Immature natural killer cell (primary cell): ENCODE measurements at places on chromosomes 7 and 10.

DNA sequence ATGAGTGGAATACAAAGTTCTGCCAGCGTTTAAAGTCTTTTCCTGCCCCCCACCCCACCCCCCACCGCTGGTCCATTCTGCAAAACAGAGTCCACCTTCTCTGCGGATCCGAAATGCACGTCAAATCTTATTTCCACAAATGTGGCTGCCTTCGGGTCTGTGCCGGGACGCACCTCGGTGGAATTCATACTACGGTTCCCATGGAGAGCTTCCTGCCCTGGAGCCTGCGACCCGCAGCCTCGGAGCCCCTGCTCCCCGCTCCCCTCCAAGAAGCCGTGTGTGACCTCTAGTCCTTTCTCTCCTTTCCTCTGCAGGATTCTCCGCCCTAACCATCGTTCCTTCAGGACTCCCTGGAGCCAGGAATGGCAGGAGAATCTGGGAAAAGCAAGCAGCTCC lies 12.5 kb upstream of the CALML5 start:
- no peak for DNase-seq

- no peak for DNase-seq
These were observed 179.1 kb upstream of the LRRTM3 start for GRCh38 chr10:66746711-66747110.

GRCh38 chr7:101129603-101130117 lies 2.8 kb downstream of the SERPINE1 start:
- no peak for DNase-seq

- DNase-seq = no peak
These were observed 85.8 kb upstream of the JAZF1 start for GRCh38 chr7:28266402-28266801.

DNA sequence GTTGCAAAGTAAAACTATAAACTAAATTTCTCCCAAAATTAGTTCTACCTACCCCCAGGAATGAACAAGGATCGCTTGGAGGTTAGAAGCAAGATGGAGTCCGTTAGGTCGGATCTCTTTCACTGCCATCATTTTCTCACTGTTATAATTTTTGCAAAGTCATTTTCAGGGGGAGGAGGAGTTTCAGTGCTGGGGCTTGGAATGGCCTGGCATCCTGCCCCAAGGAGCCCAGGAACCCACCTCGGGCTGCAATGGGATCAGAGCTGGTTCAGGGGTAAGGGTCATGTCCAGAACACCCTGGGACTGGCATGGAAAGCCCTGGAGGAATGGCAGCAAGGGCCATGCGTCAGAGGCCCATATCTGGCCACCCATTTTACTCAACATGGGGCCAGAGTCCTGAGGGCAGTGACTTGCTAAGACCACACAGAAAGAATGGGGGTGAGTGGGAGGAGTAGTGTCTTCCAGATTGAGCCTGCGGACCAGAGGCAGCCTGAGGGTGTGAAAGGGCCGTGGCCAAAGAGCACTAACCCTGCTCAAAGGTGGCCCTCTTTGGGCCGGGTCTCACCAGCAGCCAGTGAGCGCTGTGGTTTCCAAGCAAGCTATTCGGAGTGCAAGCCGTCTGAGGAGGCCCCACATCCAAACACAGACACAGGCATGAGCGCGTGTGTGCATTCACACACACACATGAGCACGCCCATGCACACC lies 31.8 kb downstream of the GPRIN2 start:
- DNase-seq = no peak

DNA sequence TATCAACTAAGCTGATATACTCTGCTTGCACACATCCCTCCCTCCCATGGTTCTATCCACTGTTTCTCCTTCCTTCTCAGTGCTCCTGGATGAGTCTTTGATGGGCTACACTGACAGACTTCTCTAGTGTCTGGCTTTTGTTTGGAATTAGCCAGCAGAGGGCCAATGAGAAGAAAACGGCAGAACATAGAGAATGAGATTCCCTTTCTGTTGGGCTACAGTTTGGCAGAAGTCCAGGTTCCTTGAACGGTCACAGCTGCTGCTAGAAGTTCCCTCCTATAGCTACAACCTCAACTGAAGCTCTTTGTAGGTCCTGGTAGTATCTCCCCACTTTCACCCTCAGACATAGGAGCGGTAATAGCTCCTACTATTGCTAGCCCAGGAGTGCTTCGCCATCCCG lies 251.1 kb upstream of the LRRN3 start:
- DNase-seq = no peak

DNA sequence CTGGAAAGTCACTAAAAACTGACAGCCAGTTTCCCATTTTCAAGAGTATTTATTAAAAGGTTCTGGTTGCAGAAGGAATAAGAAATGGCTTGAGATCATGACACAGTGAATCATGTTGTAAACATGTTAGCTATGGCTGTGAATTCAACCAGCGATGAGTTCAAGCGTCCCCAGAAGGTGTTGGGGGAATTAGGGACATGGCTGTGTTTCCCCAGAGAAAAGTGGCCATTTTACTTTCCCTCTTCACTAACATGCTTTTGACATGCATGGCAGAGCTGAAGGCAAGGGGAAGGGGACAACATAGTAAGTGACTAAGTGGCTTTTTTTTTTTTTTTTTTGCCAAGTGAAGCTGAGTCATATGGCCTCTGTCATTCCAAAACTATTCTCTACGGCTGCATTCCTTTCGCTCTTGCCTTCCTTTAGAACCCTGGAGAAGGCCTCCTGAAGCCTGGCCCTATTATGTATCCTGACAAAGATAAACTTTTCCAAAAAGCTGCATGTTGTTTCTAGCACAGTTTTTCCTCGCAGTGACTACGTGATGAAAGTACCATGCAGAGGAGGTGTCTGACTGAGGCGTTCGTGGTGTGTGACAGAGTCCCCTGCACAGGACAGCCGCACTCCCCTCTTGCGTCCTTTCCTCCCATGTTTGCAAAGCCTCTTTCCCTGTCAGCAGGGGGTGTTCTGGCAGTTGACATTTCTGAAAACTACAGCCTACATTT lies 46.9 kb downstream of the EGFR start:
- DNase-seq = no peak

DNA sequence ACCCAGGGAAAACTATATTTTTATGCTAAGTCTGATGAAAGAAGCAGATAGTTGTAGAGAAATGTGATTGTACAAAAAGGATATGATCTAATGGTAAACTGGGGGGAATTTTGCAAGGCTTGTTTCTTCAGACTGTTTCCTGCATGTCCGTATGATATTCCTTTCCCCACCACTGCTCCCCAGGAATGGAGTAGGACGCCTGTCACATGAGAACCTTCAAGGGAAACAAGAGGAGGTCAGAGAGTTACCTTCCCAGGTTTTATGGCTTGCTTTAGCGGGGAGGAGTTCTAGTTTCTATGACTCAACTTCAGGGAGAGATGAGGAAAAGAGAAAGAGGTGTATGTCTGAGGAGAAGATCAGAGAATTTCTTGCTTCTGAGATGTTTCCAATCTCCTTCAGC lies 16.4 kb upstream of the ITPRID1 start:
- DNase-seq = no peak

DNA sequence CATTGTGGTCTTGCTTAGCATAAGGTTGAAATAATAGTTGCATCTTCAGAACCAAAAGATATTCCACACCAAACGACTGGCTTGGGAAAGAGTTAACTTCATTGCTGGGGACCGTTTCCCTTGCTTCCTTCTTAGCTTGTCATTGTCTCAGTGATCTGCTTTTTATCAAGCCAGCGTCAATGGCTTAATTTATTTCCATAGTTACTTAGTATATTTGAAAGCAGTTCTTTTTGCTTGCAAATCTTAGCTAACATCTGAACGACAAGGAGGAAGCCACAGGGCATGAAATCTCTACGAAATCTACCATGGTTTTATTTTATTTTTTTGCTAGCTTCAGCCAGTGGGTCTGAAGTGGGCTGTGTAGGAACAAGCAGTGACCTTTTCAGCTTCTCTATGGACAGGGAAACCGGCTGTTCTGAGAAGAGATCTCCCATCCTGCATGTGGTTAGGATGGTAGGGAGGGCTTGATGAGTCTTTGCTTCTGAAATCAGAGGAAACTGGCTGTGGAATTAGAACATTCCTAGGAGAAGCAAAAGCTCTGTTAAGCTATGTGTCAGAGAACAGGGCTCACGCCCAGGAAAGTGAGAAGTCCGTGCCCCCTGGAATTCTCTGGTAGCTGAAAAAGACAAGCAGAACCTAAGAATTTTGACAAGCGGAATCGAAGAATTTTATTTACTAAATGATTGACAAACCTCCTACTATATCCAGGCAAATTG lies 8.0 kb downstream of the SLC18A2 start:
- no peak for DNase-seq

DNA sequence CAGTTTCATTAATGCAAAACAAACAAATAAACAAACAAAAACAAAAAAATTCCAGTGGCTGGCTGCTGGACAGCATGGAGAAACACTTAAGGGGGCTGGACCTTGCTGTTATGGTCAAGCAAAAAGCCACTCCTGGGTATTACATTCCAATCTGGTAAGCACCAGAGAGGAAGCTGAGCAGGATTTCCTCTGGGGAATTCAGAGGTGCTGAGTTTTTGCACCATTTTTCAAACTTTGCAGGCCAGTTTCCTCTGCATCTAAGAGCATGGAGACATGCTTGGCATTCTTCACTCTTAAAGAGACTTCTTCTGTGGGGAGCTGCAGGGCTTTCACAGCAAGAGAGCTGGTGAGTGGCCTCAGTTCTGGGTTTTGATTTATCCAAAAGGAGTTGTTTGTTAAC lies 84.5 kb downstream of the FZD1 start:
- DNase-seq = no peak

GRCh38 chr10:121374121-121374520 lies 224.1 kb downstream of the FGFR2 start:
- no peak for DNase-seq

DNA sequence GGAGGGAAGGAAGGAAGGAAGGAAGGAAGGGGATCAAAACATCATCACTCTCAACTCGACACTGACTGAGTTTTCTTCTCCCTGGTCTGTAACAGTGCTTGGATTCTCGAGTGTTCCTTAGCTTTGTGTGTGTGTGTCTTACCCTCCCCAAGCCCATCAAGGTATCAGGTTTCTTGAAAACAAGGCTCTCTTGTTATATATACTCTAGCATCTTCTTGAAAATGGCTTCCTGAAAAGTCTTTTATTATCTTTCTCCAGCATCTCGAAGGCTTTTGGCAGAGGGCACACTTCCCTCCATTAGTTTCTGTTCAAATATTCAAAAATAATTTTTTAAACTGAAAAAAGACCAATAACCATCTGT lies 13.4 kb downstream of the SERPINE1 start:
- no peak for DNase-seq

DNA sequence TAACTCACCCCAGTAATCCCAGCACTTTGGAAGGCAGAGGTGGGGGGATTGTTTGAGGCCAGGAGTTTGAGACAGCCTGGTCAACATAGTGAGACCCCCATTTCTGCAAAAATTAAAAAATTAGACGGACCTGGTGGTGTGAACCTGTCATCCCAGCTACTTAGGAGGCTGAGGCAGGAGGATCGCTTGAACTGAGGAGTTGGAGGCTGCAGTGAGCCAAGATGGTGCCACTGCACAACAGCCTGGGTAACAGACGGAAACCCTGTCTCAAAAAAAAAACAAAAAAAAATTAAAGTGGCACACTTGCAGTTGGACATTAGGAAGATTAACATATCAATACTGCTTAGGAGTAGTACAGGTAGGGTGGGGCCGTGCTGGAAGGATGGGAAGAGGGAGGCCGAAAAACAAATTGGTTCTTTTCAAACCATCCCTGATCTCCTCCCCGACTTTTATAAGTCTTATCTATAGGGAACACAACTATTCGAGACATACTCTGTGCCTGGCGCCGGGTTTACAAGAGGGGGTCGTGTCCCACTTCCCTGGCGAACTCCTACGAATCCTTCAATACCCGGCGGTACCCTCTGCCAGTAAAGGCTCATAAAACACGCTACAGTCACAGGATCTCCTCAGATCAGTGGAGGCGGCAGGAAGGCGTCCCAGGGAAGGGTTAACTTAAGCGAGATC lies 628 bp downstream of the TAF6 start:
- DNase-seq = no peak

DNA sequence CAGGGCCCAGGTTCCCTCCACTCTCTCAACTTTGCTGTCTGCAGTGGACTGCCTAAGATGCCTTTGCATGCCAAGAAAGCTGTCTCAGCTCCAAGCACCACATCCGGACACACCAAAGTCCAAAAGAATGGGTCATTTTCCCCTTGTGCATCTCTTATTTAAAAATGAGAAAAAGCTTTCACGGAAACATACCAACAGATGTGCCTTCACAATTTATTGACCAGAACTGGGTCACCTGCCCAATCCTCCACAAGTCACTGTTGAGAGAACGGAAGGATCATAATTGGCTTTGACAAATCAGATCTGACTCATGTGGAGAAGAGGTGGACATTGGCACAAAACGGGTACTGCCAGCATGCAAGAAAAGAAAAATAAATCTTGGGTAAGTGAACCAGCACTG lies 258.3 kb downstream of the SNX13 start:
- DNase-seq = no peak

DNA sequence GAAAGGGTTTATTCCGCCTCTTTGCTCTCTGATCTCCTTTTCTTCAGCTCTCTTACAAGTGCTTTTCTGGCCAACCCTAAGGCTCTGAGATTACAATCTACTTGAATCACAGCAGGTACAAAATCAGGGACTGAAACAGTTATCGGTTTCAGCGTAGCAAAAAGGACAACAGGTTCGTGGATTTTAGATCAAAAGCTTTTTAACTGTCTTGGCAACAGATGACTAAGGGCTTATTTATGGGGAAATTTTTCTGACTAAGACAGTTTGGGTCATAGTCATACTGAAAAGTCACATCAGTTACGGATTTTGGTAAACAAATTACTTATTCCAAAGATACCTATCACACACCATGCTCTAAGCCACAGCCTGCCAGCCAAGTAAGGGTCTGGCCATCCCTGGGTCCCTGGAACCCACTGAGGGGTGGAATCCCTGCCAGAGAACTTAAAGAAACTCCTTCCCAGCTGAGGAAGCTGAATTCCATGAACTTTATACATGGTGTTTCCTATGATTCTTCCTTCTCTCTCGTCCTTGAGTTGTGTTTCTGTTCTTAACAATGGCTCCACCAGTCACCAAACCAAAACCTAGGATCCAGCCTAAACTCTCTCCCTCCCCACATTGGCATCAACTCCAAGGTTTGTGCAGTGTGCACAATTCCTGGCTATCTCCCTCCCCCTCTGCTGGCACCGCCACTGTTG lies 169.3 kb downstream of the FAM107B start:
- DNase-seq = no peak

DNA sequence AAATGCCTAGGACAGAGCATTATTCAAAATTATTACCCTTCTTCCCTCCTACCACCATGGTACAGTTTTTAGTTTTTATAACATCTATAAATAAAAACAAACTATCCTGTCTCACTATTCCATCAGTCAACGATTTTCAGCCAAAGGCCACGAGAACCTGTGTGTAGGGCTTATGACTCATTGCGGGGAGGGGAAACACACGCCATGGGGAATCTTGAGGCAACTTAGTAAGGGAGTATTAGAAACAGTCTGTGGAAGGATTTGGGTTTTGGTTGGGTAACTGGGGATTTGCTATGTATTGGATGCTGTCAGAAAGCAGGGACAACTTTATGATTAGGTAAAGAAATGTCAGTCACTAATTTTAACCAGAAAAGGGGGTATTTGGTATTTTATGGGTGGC lies 14.7 kb downstream of the GPR141 start:
- DNase-seq = no peak
